ENCODE measurements at places on chromosomes 2 and 18.

- peak; percentile 11 for DNase-seq
These were observed 440.4 kb upstream of the MAP2 start for GRCh38 chr2:208983486-208983885.

- DNase-seq: no peak
These were observed 74.9 kb downstream of the ANTXR1 start for GRCh38 chr2:69087912-69088240.

- no peak for DNase-seq
These were observed 84.2 kb upstream of the PIK3C3 start for GRCh38 chr18:41870817-41871216.

- no peak for DNase-seq
These were observed 86.3 kb downstream of the UGGT1 start for GRCh38 chr2:128177315-128177714.

GRCh38 chr18:51134721-51135120, 62.8 kb downstream of the MEX3C start:
- no peak for DNase-seq

DNA sequence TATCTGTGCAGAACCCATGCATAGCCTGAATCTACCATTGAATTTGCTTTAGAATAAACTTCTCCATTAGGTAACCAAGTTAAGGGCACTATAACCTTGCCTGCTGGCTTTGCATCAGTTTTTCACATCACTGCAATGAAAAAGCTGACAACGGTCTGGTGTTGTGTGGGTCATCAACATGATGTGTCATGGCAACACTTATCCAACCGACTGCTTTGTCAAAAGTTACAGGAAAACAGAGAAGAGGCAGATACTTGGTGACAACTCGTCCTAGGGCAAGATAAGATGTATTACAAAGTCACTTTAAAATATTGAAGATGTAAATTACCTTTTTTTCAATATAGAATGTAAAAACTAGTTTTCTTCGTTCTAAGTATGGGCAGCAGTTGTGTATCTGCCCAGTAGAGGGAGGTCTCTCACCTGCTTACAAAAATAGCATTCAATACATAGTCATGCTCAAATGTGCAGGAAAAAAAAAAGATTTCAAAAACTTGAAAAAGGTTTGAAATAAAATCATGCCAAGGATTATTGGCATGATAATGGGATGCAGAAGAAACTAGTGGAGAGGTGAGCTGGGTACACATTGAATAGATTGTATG, 96.3 kb downstream of the EVA1A start:
- no peak for DNase-seq

DNA sequence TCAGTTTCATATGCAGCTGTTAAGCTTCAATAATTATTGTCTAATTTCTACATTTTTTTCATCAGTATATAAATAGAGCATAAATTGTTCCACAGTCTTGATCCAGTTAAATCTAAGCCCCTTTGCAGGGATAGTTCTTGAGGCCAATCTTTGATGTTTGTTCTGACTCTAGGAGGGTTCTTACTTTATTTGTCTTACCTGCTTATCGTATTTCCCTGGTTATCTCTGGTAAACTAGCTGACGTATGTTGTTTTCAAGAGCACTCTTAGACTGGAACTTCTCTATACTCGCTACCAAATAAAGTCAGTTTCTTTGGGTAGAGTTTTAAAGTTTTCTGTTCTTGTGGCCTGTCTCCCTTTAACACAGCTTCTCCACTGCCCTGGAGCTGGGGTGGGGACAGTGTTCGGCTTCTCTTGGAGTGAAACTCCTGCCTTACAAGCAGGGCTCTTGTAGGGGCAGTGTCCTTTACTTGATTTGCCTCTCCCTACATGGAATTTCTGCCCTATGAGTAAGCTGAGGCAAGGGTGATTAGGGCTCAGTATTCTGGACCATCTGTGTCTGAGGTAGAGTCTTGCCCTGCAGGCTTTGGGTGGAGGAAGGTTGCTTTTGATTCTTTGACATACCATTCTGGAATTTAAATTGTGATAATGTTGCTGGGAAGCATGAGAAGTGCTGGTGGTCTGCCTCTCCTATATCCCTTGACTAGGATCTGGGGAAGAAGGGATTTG, 90.3 kb downstream of the PTPN4 start:
- DNase-seq: no peak

- no peak for DNase-seq
These were observed 79.1 kb upstream of the GRB14 start for GRCh38 chr2:164700390-164700789.

- no peak for DNase-seq
These were observed 26.4 kb downstream of the IDH1 start for GRCh38 chr2:208228476-208228875.

- DNase-seq: no peak
These were observed 33.2 kb upstream of the CCDC88A start for GRCh38 chr2:55452879-55453278.

DNA sequence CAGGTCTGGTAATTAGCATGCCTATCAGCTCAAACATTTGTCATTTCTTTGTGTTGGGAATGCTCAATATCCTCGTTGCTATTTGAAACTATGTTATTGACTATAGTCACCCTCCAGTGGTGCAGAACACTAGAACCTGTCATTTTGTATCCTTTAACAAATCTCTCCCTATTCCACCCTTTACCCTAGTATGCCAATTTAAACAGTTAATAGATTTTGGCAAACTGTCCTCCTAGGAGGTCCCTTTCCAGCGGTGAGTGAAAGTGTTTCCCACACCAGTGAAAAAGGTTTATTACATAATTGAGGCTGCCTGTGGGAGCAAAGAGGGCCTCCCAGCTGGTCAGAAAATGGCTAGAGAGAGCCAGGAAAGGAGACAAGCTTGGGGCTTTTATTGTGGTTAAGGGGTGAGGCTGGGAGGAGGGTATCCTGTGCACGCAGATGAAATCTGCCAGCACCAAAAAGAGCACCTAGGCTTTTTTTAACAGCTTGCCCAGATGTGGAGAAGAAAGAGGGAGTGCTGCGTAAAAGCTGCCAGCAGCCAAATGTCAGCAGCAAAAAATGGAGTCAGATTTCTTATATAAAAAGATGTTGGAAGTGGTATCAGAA, 1.8 kb upstream of the DRC1 start:
- no peak for DNase-seq

GRCh38 chr2:23008440-23008839, 376.5 kb upstream of the KLHL29 start:
- no peak for DNase-seq

- DNase-seq: no peak
These were observed 25.4 kb downstream of the POLE4 start for GRCh38 chr2:74983631-74984392.

DNA sequence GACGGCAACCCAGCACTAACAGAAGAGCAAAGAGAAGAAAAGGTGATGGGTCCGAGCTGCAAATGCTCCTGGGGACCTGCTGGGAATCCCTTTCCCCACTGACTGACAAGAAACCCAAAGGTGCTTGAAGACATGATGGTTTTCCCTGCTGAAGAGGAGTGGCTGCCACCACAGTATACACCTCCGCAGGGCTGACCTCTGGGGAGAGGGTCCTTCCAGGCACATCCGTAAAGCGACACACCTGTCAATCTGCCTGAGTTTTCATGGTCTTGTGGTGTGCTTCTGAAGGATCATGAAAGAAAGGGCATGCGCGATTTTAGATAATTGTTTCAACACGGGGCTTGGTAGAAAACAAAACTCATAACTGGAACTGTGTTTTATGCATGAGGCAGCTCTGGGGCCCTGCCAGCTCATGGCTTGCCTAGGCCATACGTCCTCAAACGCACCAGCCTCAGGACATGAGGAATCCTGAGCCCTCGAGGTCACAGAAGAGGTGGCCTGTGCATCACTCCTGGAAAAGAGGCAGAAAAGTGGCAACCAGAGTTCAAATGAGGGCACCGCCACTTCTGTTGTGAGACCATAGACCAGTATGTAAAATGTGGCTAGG, 51.8 kb downstream of the SERTAD2 start:
- DNase-seq: no peak

- no peak for DNase-seq
These were observed 127.1 kb downstream of the GALR1 start for GRCh38 chr18:77376733-77377094.

- no peak for DNase-seq
These were observed 133.3 kb downstream of the SMAD2 start for GRCh38 chr18:47797126-47797525.

- DNase-seq: peak; percentile 24
These were observed 44.7 kb upstream of the ZFP36L2 start for GRCh38 chr2:43270930-43271615.

DNA sequence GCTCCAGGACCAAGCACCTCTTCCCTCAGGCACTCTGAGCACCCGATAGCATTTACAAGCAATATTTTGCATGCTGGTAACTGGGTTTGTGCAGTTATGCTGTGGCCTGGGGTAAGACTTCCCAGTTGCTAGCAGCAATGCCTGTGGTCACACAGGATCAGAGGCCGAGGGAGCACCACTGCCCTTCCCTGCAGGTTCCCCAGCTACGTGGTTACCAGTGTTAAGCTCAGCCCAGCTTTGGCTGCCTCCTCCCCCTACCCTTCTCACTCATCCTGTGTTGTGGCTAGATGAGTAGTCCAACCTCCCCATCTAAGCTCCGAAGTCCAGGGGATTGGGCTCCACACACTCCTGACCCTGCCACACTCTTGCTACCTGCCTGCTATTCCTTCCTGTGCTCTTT, 141.1 kb downstream of the CELF4 start:
- no peak for DNase-seq

DNA sequence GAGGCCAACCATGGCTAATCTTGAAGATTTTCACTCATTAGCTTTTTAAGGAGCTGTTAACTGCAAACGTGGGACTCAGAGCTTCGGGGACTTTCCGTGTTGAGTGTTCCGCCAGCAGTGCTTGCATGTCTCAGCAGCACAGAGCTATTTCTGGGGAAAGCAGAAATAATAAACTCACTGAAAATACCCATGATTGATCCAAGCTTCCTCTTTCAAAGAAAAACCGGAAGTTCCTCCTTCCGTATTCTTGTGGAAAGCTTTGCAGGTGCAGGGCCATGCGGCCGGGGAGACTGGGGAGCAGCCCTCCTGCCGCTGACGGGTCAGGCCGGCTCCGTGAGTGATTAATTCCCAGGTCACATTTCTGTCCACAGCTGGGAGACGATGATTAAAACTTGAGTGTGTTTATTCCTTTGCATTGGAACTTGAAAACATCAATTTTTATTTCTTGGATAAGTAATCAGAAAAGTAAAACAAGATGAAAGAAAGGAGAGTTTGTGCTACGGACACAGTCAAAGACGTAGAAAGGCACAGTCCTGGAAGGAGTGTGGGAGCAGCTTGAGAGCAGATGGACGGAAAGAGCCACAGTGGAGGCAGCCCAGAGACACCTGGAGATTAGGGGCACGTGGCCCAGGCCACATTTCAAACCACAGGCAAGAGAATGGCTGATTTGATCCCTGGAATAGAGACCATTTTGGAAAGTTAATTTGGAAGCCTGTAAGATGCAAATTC, 54.2 kb upstream of the CTDP1 start:
- DNase-seq: peak; percentile 23

- DNase-seq: no peak
These were observed 470.7 kb downstream of the LPIN1 start for GRCh38 chr2:12217175-12217574.

DNA sequence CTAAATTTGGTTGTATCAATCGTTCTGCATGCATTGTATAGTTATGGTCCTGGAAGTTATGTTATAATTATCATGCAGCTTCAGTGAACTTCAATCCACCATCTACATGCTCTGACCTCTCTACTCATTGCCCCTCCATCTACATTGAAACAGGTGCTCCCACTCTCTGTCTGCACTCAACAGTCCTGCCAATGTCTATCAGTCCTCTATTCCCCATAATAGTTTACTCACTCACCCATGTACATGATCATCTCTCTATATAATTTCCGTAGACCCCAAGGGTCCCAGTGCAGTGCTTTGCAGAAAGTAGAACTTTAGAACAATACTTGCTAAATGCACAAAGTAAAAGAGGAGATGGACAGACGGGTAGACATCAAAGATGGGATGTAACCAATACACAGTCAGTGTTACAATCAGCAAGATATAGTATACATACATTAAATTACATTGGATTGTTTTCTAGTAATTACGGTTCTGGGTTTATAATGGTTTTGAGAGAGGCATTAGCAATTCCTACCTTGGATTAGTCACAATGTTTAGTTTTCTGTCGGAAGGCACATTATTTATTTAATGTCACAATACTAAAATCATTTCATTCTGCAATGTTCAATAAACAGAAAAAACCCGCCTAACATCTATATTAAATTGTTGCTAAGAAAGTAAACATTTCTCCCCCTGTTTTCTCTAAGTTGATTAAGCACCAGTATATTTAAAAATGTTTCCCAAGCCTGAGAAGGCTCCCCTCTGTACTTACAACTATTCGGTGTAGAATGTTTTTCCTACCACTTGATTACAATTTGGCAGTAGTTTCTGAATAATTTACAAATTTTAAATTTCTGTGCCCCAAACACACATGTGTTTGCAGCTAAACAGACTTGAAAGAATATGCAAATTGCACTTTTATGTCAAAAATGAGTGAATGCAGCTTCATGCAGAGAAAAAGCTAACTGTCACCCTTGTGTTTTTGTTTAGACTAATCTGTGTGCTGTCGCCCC, 94.4 kb upstream of the SIX2 start:
- DNase-seq: no peak

DNA sequence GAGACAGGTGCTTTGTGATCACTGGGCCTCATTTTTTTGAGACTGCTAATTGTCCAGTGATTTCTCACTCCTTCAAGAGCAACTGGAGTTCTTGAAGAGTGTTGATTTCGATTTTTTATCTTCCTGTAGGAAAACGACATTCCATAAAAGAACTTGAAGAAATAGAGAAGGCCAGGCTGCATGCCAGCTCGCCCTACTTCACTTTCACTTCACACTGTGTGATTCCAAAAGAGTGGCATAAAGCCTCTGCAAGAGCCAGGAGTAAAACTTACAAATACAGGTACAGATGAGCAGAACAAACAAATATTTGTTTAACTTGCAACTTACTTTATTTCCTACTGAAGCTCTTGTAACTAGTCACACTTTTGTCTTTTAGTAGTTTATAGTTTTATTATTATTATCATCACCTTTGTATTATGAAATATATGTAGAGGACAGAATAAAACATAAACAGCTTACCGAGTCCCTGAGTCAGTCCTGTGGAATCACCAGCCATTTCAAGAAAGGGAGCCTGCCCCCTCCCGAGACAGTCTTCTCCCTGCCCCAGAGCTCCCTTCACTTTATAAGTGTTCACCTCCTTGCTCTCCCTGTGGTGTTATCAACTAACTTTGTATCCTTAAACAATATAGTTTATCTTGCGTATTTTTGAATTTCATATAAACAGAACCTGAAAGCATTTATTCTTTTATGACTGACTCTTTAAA, 8.7 kb downstream of the FAM228A start:
- DNase-seq: no peak

DNA sequence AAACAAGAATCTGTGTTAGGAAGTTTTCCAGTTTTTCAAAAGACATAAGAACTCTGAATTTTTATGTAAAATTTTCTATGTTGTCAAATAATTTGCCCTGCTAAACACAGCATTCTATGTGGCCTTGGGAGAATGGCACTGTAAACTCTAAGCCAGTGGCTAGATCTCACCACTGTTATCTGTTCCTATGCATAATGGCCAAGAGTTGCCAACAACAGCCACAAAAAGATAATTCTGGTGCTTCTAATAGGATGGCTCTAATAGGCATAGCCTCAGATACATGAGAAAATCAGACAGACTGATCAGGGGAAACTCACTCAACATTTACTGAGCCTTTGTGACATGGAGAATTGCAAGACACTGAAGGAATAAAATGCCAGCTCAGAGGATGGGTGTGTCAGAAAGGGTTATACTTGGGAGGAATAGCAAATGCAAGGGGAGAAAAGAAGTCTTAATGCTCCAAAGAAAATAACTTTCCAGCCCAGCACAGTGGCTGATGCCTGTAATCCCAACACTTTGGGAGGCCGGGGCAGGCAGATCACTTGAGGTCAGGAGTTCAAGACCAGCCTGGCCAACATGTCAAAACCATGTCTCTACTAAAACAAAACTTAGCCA, 63.7 kb downstream of the COBLL1 start:
- DNase-seq: peak; percentile 94
